ENCODE measurements at places on chromosomes 2 and 18.

- DNase-seq = peak; percentile 94
Observed at GRCh38 chr2:200350850-200351285, 44.4 kb downstream of the SPATS2L start.

DNA sequence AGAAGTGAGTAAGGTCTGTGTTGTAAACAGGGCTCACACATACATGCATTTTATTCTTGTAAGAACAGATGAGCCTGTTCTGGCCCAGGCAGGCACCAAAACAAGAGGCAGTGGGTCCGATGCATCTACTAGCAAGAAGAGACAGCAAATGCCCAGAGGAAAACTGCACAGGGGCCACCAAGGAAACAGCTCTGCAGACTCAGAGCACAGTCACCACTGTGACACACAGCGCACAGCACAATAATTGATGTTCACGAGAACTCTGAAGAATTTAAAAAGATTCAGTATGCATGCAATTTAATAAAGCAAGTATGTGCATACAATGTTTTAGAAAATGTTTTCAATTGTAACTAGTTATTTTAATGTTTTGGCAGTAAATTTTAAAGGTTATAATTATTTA, 24.8 kb downstream of the LONRF2 start:
- DNase-seq = no peak

GRCh38 chr2:127985735-127986134, 42.1 kb downstream of the SAP130 start:
- no peak for DNase-seq

GRCh38 chr2:103959174-103960128, 894.5 kb upstream of the POU3F3 start:
- DNase-seq = peak; percentile 21

DNA sequence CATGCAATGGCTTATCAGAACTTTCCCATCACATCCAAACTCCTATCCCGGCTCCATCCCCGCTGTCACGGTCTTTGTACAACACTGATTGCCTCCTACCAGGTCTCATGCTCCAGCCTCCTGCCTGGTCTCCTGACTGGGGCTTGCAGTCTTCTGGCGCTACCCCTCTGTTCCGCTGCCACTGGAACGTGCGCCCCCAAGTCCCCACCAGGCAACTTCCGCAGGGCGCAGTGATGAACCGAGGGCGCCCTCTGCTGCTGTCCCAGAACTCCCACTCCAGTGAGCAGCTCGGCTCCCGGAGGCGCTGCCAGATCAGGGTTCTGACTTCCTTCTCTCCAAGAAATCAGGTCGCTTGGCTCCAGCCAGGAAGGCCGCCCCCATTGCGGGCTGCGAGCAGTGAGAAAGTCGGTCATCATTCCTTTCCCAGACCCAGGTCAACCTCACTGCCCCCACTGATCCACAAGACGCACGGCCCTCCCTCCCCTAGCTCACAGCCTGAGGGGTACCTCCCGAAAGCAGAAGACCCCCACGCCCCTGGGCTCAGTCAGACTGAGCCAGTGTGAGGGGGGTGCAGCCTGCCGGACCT, 43.9 kb upstream of the RAB11FIP5 start:
- peak; percentile 61 for DNase-seq

GRCh38 chr2:109290887-109291643, 162.1 kb downstream of the SH3RF3 start:
- peak; percentile 68 for DNase-seq

- no peak for DNase-seq
Observed at GRCh38 chr2:11870584-11870983, 124.2 kb downstream of the LPIN1 start.

- no peak for DNase-seq
Observed at GRCh38 chr2:158599609-158600008, 142.9 kb downstream of the PKP4 start.

DNA sequence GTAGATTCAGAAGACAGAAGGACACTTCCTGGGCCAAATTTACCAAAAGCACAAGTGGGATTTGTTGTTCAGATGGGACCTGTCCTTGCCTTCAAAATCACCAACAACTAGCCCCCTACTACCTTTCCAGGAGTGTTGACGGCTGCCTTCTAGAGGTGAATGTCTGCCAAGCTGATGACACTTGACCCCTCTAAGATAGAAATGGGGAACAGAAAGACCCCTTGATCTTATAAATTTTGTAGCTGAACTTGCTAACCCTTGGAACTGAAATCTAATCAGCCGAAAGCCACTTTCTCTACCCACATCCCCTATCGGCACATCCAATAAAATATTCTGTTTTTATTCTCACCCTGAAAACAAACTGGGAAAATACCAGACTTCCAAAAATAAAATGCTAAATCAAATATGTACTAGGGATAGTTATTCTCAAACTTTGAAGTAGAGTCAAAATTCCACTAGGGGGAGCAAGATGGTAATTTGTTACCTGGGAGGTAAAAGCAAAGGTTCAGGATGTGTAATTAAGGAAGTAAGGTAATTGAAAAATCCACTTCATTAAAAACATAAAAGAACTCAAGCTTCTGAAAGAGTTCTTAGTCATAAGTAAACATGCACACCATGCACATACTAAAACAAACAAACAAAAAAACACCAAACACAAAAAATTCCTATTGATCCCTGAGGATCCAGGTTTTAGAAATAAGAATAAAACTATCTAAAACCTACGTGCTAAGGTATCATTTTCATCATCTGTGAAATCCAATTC, 119.2 kb downstream of the ANKRD44 start:
- DNase-seq = peak; percentile 25

DNA sequence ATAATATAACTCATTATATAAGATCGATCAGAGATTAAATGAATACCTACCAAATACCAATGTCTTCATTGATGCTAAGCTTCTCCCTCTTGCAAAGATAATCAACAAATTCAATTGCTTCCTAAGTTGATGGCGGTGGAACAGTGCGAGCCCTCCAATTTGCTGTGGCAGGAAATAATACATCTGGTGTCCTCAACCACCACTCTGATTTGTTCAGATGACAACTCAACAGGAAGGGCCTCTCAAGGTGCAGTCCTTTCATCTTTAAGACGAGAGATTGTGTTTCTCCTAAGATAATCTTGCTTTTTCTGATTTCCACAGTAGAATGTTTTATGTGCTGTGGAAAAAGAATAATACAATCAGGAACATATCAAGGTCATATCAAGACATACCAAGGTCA, 56.6 kb upstream of the IGFBP2 start:
- no peak for DNase-seq

- DNase-seq = peak; percentile 21
Observed at GRCh38 chr2:19868701-19869580, 32.8 kb downstream of the TTC32 start.

DNA sequence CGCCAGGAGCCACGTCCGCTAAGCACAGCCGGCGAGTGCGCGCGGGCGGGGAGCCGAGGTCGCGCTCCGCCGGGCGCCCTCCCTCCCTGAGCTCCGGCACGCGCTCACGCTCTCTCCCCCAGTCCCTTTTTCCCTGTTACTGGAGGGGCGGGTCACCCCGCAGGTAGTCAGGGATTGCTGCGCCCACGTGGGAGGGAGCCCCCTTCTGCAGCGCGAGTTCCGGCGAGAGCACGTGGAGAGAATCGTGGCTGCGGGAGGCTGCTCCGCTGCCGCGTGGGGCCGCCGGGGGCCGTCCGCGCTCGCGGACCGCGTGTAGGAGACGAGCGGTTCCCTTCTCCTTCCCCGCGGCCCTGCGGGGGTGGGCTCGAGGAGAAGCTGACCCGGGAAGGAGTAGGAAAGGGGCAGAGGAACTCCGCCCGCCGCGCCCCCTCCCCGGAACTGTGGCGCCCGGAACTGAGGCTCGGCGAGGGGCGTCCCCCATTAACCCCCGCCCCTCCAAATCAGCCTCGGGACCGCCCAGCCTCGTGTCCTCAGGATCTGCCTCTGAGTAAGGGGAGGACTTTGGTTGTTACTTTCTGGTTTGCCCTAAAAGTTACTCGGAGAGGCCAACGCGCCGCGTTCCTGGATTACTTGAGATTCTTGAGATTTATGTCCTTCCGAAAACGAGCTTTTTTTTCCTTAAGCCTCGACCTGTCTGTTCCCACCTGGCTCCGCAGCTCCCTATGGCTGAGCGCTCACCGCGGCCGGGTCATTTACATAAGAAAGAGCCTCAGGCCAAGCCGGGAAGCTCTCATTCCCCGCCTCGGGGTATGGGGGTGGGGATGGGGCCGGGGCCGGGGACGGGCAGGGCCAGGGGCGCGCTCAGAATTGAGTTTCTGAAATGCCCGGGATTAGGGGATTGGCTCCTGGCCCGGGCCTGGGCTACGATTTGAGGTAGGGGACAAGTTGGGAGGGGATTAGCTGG, 1.1 kb downstream of the HK2 start:
- DNase-seq = peak; percentile 36

- DNase-seq = peak; percentile 27
Observed at GRCh38 chr2:24635181-24635580, 144.1 kb downstream of the NCOA1 start.

- peak; percentile 77 for DNase-seq
Observed at GRCh38 chr2:165833156-165833555, 39.1 kb upstream of the GALNT3 start.

DNA sequence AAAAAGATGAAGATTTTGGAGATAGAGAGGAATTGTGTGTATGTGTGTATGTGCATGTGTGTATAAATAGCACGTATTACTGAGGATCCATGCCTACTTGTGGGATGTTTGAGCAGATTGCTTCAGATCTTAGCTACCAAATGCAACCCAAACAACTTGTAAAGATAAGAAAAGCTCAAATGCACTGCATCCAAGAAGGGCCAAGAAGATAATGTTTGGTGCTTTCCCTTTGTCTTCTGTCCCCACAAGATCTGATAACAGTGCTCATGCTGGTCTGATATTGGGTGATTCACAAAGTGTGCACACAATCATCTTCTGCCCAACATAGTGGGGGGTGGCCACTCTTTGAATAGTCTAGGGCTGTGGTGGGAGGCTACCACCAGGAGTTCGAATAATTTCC, 284.8 kb upstream of the CYRIA start:
- DNase-seq = no peak

Measured in iris pigment epithelial cell (primary cell).